ENCODE measurements at places on chromosomes 3 and 15. TPM values are rescaled to one million over a fixed set of nuclear protein-coding genes. Genes with fewer than 3 reads are reported as not detected.

SYNPR gene
- total RNA-seq, result not detected

STAB1 gene
- total RNA-seq, result 249 TPM

KNG1 gene
- not detected for total RNA-seq

NAALADL2 gene
- 21.0 TPM for total RNA-seq

CELSR3 gene
- 1.3 TPM for total RNA-seq

CYP1A2 gene
- total RNA-seq, result not detected

MAP6D1 gene
- total RNA-seq, result 9.5 TPM

GHSR gene
- not detected for total RNA-seq

GABRA5 gene
- not detected for total RNA-seq

LYZL4 gene
- total RNA-seq, result not detected

GOLGA6B gene
- not detected for total RNA-seq

PARP16 gene
- total RNA-seq, result 7.2 TPM

SEMA5B gene
- 0.14 TPM for total RNA-seq

C3orf22 gene
- total RNA-seq, result not detected

FAM81A gene
- 0.71 TPM for total RNA-seq

CD86 gene
- 6.0 TPM for total RNA-seq

CNTN3 gene
- 9.7 TPM for total RNA-seq

ITIH4 gene
- 50.6 TPM for total RNA-seq

RABL3 gene
- 32.0 TPM for total RNA-seq

CKMT1B gene
- not detected for total RNA-seq

AMT gene
- 7.0 TPM for total RNA-seq

GPR62 gene
- total RNA-seq, result not detected

Data from thoracic aorta (tissue), 2 donors.